ENCODE measurements at places on chromosomes 12 and 14. TPM values are rescaled to one million over a fixed set of nuclear protein-coding genes. Genes with fewer than 3 reads are reported as not detected.

- no peak for DNase-seq
These were observed 38.0 kb upstream of the EIF5 start for GRCh38 chr14:103296007-103296406.

DNA sequence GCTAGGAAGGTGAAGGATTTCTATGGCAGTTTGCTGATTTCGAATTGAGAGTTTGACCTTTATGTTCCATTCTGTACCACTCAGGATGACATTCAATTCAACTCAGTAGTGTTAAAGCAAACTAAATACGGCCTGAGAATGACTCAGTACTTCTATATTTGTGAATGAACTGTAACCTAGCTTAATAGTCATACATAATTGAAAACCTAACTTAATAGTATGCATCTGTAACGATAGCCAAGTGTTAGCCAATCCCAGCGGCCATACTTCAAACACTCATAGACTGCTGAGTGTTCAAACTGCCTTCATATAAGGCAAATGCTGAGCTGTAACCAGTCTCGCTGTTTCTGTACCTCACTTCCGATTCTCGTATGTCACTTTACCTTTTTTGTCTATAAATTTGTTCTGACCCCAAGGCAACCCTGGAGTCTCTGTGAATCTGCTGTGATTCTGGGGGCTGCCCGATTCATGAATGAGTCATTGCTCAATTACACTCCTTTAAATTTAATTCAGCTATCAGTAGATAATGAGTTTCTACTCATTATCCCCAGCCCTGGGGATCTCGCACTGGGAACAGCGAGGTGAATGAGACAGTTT is 98.5 kb upstream of the SLC24A4 start:
- no peak for DNase-seq

DNA sequence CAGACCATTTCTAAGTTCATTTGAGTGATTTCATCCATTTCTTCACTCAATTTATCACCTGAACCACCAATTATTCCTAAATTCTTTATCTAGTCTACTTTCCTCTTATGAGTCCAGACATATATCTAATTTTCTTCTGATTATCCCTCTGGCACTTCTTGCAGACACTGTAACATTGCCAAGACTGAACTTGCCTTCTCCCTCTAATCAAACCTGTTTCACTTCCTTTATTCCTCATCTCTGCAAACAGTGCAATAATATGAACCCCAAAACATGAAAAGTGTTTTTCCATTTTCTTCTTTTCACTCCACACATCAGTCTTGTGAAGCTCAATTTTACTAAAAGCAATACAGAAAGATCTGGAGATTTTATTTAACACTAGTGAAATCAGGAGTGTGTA is 37.8 kb upstream of the PTPRQ start:
- DNase-seq, result no peak

GRCh38 chr12:132169376-132169775 is 25.1 kb downstream of the NOC4L start:
- no peak for DNase-seq

- DNase-seq, result no peak
These were observed 956.0 kb upstream of the NOVA1 start for GRCh38 chr14:27553790-27554189.

- no peak for DNase-seq
These were observed 12.6 kb upstream of the TTC7B start for GRCh38 chr14:90828642-90829487.

DNA sequence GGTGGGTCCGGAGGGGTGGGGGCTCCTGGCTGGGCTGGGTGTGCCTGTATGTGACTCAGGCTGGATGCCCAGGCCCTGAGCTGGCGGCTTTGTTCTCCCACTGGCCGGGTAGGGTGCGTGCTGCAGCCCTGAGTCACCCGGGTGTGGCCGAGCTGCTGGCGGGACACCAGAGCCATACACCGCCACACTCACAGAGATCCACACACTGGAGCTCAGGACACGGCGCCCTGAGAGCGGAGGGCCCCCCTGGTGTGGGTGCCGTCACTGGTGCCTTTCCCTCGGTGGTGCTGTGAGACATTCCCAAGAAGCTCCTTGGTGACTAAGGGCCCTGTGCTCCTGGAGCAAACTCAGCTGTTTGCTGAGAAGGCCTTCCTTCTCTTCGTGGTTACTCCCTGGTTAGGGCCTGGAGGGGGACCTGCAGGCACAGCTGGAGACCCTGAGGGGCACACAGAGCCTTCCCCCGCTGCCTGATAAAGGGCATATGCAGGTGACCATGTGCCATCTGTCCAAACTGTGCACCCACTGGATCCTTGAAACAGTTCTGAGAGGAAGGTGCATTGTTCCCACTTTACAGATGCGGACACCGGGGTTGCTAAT is 44.3 kb downstream of the KRT80 start:
- DNase-seq, result no peak

- DNase-seq, result no peak
These were observed 3.5 kb downstream of the PTPN21 start for GRCh38 chr14:88551094-88551870.

- DNase-seq, result no peak
These were observed 480.2 kb upstream of the FBXO33 start for GRCh38 chr14:39912192-39913100.

The ZNF410 gene
- 36.6 TPM for total RNA-seq

The TAS2R9 gene
- total RNA-seq, result not detected

The MUCL1 gene
- not detected for total RNA-seq

The CALCOCO1 gene
- 131 TPM for total RNA-seq

Measured in vagina (tissue), 2 donors.